ENCODE measurements at places on chromosomes 16 and 17. TPM values are rescaled to one million over a fixed set of nuclear protein-coding genes. Genes with fewer than 3 reads are reported as not detected.

RAB34 gene
- 176 TPM for total RNA-seq

SEPTIN1 gene
- total RNA-seq: not detected

GRCh38 chr17:80422981-80423380, 8.0 kb downstream of the ENDOV start:
- peak; percentile 35 for DNase-seq

DNA sequence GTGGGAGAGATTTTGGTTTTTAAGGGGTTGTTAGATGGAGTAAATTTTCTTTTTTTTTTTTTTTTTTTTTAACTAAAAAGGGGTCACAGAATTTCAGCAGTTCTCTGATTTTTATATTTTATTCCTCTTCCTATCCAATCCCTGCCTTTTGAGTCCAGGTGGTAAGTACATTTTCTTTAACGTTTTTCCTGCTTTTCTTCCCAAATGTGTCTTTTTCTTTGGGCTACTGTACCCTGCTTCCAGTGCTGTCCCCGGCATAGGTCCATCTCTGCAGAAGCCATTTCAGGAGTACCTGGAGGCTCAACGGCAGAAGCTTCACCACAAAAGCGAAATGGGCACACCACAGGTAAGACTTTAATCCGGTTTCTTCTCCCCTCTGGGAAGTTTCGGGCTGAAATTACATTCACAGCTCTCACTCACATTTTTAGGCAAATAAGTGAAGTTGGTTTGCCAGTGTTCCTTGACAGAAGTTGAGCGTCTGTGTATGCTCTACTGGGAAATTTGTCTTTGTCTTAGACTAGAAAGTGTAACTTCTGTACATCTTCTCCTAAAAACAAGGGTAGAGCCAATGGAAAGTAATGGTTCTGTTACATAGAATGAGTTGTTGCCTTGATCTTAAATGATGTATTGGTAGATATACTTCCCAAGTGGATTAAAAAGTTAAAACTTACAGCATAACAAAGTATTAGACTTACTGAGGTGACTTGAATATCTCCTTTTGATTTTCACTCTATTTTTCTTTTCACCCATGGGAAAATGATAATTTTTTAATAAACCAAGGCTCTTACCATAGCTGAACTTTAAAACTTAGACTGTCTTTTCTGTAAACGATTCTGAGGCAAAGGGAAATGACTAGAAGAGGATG, 54.5 kb downstream of the TUBD1 start:
- no peak for DNase-seq

DNA sequence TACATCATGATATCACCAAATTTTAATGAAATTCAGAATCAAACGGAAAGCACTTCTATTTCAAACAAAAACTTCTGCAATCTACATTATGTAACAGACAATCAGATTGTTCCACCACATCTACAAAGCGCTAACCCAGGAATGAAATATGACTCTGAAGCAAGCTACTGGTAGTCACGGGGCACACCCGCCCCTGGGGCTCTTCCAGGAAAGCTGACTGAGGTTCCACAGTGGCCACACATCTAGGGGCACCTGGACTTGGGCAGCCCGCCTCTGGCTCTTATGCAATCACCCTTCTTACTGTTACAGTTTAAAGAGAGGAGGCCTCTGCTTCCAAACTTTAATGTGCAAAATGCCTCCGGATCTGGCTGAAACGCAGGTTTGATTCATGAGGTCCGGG, 27.5 kb downstream of the ZCCHC14 start:
- peak; percentile 92 for DNase-seq

DNA sequence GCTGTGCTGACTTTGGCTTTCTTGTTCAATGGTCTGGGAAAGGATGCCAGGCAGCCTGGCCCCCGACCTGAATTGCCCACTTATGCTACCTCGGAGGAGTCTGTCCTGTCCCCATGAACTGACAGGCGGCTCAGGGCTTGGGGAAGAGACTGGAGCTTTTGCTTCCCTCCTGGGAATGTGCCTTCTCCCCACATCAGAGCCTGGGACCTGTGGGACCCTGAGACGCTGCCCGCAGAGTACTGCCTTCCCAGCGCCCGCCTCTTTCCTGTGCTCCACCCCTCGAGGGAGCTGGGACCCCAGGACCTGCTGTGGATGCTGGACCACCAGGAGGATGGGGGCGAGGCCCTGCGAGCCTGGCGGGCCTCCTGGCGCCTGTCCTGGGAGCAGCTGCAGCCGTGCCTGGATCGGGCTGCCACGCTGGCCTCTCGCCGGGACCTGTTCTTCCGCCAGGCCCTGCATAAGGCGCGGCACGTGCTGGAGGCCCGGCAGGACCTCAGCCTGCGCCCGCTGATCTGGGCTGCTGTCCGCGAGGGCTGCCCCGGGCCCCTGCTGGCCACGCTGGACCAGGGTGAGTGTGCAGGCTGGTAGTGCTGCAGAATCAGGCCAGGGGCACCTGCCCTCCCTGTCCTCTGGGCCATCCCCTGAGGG, 18.5 kb downstream of the FCSK start:
- DNase-seq: peak; percentile 61

- DNase-seq: peak; percentile 61
These were observed 1.3 kb upstream of the CDK5R1 start for GRCh38 chr17:32485261-32486110.

- DNase-seq: no peak
These were observed 51.9 kb downstream of the PLCG2 start for GRCh38 chr16:81830845-81831540.

Data from osteoblast (primary cell).